ENCODE measurements at places on chromosomes 16 and 17.

GRCh38 chr16:75921281-75921680, 195.0 kb upstream of the CPHXL start:
- DNase-seq = no peak

DNA sequence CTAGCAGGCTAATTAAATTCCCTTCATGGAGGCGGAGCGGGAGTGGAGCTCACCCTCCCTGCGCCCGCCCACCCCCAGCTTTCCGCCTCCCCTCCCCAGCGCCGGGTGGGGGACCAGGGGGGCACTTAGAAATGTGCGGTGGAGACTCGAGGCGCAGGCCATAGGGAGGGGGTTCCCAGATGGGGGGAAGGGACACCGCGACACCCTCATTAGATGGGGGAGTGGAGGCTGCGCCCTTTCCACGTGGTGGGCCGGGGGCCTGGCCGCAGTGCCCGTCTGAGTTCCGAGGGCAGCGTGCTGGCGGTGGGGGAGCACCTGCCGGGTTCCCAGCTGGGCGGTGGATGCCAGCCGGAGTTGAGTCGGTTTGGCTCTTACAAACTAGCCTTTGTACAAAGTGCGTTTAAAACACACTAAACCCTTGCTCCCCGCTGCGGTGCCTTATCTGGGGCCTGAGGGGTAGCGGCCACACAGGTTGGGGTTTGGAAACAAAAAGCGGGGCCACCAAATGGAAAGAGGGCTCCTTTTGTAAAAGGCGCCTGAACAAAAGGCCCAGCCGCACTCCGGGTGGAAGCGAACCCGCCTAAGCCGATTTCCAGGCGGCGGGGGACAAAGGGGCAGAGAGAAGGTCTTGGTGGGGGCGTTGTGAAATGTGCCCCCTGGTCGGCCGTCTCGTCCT, 1.4 kb downstream of the GSE1 start:
- no peak for DNase-seq

DNA sequence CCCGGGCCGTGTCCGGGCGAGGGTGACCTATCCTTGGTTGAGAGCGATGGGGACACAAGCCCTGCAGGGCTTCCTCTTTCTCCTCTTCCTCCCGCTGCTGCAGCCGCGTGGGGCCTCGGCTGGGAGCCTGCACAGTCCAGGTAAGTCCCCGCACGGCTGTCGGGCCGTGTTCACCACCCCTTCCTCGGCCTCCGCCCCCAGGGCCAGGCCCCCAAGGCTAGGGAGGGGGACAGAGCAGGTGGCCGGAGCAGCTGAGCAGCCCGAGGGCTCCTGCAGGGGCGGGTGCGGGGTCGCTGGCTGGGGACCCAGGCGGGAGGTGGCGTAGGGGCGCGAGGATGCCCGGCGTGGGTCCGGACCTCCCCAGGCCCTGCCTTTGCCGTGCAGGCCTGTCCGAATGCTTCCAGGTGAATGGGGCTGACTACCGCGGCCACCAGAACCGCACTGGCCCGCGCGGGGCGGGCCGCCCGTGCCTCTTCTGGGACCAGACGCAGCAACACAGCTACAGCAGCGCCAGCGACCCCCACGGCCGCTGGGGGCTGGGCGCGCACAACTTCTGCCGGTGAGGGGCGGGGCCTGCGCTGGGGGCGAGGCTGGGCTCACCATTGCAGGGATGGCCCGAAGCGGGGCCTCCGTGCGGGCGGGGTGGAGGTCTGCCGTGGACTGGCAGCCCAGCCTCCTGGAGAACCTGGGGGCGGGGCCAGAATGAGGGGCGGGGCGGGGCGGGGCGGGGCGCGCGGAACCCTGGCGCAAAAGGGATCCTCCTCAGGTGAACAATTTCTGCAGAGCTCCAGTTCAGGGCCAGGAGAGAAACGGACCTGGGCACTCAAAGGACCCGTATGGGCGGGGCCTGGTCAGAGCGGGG, 631 bp downstream of the KREMEN2 start:
- DNase-seq = no peak

DNA sequence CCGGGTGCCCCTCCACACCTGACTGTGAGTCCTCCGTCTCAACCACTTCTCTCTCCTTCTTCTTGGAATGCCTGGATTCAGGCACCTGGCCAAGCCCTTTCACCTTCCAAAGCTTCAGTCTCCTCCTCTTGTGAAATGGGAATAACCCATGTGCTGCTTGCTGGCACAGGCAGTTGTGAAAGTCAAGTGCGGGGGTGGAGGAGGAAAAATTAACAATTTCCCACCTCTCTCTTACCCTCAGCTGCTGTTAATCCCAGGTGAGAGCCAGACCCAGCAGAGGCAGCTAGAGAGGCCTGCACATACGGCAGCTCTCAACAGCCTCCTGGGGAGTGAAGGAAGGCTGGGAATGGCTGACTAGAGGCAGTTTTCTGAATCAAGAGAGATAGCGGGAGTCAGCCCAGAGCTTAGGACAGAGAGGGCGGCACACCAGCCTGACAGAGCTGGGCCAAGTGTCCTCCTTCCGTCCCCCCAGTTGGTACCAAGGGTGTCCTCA, 77.9 kb upstream of the LGALS9 start:
- DNase-seq = no peak

GRCh38 chr16:68386628-68387027, 61.7 kb downstream of the SMPD3 start:
- DNase-seq = no peak

DNA sequence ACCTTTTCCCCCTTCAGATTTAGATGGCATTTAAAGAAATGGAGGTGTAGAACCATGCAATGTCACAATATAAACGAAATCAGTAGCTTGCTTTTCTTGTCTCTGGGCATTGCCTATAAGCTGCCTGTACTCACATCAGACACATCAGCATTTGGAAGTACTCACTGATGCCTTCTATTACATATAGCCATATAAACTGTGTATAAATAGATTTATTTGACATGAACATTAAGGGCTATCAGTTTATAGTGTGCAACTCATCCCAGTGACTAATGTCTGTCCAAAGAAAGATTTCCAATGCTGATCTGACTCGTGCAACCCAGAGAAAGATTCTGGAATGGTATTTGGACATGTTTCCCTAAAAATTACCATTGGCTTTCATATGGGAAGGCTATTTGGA, 417.9 kb upstream of the MAF start:
- DNase-seq = no peak

DNA sequence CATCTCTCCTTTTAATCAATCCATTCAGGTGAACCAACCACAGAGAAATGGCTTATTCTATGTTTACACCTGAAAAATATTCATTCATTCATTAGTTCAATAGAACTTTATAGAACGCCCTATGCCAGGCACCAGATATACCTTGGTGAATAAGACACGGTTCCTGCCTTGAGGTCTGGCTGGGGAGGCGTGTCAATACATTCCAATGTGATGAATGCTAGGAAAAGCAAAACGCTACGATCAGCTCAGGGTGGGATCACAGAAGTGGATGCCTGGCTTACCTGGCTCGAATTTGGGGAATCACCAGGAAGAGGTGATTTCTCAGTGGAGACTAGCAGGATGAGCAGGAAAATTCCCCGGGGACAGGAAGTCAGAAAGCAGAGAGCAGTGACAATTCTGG, 17.5 kb upstream of the WFIKKN2 start:
- no peak for DNase-seq

DNA sequence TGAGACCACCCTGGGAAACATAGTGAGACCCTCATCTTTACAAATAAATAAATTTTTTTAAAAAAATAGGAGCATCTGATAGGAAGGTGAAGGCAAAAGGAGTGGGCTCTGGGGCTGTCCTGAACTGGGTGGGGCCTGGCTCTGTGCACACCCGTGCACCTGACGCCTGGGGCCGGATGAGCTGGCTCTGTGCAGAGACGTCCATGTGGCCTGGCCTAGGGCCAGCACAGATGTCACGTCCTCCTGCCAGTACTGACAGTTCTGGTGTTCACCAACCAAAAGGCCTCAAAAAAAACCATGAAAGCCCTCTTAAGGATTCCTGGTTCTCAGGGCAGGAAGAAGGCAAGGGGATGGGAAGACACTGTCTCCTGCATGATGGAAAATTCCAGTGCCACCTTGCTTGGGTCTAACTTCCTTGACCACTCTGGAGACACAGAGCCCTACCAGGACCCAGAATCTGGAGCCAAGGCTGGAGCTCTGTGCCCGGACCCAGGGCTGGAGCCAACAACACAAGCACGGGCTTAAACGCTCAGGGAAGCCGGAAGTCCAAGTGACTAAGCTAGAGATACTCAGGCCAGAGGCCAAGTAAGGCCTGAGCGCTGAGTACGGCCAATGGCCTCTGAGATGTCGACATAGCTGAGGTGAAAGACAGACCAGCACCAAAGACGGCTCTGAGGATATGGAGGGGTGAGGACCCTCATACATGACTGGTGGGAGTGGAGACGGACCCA, 32.9 kb downstream of the COPRS start:
- no peak for DNase-seq
